Renal pelvis (tissue), 12 donors: ENCODE measurements at places on chromosomes 7 and 10.

DNA sequence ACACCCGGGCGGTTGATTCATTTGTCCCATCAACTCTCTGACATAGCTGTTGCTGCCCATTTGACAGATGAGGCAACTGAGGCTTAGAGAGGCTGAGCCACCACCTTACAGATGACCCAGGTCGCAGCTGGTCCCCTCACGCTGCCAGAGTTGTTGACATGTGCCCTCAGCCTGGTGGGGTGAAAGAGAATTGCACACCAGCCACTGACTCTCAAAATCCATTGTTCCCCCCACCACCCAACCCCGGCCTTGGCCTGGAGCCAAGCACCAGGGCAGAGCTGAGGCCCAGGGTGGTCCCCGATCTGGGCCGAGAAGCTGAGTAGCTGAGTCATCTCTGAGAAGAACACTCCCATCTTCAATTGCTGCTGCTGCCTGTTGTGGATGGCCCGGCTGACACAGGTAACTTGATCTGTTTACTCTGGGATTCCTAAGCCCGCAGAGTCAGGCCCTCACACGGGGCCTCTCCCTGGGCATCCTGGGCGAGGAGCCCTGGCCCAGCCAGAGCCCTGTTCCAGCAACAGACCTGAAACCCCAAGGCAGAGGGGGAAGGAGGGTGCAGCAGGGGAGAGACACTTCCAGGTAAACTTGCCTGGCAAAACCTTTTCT is 27.5 kb downstream of the PVRIG start:
- peak; percentile 82 for DNase-seq

DNA sequence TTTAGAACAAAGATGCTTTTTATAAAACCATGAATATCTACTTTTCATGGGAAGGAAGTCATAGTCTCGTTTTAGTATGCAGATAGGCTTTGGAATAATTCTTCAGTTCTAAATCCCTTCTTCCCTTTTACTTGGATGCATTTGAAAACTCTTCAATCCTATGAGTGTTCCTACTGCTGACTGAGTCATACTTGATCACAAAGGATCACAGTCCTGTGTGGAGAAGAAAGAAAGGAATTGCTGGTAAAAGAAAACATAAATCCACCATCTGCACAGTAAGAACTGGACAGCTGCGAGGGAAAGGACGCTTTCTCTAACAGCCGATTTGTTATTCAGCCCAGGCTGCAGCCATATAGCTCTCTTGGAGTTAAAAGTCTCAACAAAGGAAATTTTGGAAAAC is 209.9 kb downstream of the SEMA3E start:
- no peak for DNase-seq

DNA sequence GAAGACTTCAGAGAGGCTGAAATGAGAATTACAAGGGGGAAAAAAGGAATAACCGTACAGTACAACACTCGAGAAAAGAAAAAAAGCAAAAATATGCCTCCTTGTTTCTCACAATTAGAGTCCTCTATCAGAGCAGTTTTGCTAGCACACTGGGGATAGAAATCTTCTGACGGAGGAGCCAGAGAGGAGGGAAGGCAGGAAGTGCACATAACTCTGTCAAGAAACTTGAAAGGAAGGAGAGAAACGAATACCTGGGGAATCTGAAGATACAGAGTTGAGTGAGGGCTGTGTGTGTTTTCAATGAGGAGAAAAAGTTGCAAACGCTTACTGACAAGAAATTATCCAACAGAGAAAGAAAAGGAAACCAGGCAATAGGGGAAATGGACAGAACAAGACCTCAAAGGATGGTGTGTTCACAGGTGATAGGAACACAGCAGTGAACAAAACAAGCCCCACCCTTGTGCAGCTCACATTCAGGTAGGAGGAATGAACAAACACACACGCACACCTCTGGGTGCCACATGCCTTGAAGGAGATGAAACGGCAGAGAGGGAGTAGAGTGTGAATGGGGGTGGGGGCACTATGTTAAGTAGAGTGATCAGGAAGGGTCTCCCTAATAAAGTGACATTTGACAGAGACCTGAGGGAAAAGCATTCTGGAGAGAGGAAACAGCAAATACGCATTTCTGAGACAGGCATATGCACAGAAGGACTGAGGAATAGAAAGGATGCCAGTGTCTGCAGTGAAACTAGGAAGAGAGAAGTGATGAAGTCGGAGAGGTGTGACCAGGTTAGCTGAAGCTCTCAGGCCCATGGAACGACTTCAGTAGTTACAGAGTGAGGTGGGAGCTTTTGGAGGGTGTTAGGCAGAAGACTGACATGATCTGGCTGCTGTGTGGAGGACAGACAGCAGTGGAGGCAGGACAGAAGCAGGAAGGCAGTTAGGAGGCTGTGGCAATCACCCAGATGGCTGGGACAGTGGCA is 46.7 kb upstream of the SPOCK2 start:
- DNase-seq, result no peak

DNA sequence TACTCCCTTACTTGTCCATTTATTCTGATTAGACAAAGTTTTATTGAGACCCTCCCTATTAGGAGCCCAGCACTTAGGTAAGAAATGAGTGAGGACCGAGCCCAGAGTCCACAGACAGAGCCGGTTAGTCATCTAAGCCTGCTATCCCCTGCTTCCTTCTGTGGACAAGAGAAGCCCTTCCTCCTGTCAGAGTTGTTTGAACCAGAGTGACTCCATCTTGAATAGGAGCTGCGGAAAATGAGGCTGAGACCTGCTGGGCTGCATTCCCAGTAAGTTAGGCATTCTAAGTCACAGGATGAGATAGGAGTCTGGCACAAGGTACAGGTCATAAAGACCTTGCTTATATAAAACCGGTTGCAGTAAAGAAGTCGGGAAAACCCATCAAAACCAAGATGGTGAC is 109.1 kb downstream of the CPXM2 start:
- DNase-seq, result no peak

- DNase-seq, result no peak
These were observed 19.6 kb downstream of the GRID1 start for GRCh38 chr10:86346799-86347665.

DNA sequence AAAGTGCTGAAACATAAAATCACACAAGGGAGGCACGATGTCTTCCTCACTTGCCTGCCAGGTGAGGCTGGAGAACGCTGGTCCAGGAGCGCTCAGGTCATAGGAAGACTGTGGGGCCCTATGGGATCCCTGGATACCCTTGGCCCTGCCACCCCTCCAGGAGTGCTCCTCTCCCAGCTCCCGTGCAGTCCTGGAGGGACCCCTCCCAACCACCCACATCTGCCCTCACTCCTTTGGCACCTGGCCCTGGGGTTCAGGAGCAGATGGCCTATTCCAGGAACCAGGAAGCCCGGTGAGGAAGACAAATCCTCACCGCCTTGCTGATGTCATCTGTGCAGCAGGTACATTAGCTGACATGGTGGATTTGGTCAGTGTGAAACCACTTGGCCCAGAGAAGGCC is 3.7 kb upstream of the CXCL12 start:
- DNase-seq, result no peak

GRCh38 chr10:95297402-95297801 is 6.6 kb upstream of the PDLIM1 start:
- DNase-seq, result no peak

GRCh38 chr10:3419719-3420495 is 247.3 kb upstream of the PITRM1 start:
- no peak for DNase-seq

DNA sequence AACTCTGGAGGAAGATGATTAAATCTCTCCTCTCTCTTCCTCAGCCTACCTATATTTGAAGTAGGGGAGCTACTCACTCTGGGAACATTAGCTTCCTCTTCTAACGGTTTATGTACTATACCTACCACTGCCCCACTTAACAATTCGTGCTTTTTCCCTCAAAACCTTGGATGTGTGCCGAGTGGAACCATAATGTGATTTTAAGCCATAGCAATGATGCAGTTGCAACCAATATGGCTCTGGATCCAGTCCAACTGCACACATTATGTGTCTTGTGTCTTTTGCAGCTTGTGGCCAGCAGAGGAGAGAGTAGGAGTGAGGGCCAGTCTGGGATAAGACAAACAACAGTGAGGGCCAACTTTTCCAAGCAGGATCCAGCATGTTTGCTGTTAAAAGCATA is 170.7 kb downstream of the GATA3 start:
- no peak for DNase-seq
